ENCODE measurements at places on chromosomes 6 and 20.

GRCh38 chr6:81822568-81822967 is 70.1 kb upstream of the TENT5A start:
- no peak for DNase-seq

DNA sequence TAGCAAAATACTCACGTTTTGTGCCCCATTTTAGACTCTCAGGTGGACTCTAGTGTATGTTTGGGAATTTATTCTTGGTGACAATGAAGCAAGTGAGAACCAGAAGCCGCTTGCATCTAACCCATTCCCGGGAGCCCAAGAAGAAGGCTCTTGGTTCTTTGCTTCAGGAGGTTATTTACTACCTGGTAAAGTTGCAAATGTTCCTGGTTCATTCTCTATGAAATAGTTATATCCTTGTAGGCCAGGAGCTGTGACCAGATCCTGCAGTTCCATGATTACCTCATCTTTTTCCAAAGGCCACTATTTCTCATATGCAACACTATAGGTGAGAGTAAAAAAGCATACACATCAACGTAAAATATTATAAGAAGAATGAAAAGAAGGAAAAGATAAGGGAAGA is 60.9 kb upstream of the FABP7 start:
- no peak for DNase-seq

DNA sequence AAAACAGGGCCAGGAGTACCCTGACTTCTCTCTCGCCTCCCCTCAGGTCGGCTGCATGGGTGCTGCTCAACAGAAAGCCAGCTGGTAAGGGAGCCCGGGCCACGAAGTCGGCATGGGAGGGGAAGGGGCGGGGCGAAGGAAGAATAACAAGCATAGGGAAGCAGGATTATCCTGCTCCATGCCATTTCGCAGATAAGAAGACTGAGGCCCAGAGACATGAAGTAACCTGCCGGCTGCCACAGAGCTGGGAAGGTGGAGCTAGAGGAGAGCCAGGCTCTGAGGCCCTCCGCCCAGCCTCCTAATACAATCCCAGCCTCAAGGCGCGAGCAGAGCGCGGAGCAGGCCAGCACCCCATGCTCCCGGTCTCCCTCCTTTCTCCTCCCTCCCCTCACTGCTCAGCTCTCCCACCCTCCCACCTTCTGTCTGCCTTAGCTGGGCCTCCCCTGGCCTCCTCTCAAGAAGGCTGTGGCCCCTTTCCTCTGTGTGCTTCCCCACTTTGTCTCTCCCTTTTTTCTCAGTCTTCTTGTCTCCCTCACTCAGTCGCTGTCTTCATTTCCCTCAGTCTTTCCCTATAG is 13.2 kb upstream of the HMGA1 start:
- DNase-seq: no peak

GRCh38 chr6:39707962-39708683 is 17.1 kb downstream of the KIF6 start:
- no peak for DNase-seq

- no peak for DNase-seq
Observed at GRCh38 chr6:14804001-14804784, 441.7 kb upstream of the JARID2 start.

Measured in stimulated activated CD4-positive, alpha-beta T cell treated with anti-CD3 and anti-CD28 coated beads, Interleukin-15, amount 100 ng/mL, for 24 hours (primary cell).